Activated CD4-positive, CD25-positive, alpha-beta regulatory T cell treated with anti-CD3 and anti-CD28 coated beads, Interleukin-2, amount 50 U/mL, for 16 hours (primary cell): ENCODE measurements at places on chromosomes 11 and 22.

DNA sequence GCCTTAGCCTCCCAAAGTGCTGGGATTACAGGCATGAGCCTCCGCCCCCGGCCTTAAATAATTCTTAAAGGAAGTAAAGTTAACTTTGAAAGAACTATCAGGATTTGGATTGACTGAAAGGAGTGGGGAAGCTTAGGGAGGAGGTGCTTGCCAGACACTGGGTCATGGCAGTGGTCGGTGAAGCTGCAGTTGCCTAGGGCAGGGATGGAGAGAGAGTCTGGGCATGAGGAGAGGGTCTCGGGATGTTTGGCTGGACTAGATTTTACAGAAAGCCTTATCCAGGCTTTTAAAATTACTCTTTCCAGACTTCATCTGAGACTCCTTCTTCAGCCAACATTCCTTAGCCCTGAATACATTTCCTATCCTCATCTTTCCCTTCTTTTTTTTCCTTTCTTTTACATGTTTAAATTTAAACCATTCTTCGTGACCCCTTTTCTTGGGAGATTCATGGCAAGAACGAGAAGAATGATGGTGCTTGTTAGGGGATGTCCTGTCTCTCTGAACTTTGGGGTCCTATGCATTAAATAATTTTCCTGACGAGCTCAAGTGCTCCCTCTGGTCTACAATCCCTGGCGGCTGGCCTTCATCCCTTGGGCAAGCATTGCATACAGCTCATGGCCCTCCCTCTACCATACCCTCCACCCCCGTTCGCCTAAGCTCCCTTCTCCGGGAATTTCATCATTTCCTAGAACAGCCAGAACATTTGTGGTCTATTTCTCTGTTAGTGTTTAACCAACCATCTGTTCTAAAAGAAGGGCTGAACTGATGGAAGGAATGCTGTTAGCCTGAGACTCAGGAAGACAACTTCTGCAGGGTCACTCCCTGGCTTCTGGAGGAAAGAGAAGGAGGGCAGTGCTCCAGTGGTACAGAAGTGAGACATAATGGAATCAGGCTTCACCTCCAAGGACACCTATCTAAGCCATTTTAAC, at the start of gene NNMT:
NNMT (plus strand) TSS at position 724 of the 929 bp plus-strand sequence; CDS start at position 882, 158 bp downstream.
- no peak for DNase-seq

DNA sequence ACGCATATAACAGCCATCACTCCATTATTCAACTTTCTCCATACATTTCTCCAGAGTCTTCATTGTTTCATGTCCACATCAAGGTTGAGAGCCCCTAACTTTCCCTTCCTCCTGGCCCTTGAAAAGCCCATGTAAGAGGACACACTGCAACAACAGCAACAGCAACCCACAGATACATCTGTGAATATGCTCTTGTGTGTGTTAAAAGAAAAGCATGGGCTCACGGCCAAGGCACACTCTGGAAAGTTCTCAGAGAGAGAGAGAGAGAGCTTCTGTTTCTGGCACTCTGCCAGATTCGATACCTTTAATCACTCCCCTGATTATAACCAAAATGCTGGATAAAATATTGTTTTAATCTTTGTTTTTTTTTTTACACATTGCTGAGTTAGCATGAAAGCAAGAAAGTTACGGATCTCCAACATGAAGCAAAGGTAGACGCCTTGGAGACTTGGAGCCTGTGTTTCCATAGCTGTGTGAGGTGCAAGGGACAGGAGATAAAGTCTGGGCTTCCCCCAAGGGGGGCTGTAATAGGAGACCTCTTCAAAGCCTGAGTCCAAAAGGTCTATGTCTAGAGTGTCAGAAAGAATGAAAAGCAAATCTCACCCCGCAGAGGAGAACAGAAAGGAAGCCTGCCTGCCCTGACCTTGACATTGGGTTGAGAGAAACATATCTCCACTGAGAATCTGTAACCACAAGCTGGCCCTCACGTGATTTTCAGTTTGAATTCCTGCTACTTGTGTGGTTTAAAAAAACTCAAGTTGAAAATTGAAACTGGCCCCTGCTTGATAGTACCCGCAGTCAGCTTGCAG, 33.7 kb upstream of the MPPED1 start:
- DNase-seq, result no peak

DNA sequence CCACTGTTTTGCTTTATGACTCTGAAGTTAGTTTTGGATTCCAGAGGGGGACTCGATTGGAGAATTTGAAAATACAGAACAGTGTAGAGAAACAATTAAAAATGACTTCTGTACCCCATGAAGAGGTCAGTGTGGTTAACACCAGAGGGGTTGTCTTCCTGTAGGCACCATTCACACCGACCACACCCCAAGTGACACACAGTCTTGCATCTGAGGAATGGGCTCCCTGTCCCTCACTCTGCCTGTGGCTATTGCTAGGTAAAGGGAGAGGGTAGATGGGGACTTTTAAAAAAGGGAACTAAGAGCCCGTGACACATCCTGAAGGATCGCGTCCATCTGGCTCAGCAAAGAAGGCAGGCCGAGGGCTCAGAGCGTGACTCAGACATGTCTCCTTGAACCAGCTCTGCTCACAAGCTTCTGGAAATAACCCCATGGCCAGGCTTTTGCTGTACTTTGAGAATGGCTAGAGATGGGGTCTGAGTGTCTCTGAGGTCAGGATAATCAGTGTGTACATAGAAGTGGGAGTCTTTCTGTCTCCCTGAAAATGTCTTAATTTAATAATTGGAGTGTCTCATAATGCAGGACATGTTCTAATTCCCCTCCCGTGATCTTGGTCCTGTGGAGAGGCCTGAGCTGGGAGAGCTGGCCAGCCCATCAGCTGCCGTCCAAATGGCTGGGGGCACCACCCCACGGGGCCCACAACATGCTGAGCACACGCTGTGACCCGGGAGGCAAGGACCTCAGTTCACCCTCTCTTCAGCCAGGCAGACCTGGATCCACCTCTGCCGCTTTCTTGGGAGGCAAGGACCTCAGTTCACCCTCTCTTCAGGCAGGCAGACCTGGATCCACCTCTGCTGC, 39.3 kb downstream of the SGSM1 start:
- no peak for DNase-seq

- DNase-seq, result no peak
Measured at GRCh38 chr11:121281698-121282097, 10.9 kb upstream of the SC5D start.
